A673 (cell line): ENCODE measurements at places on chromosomes 2 and 18.

DNA sequence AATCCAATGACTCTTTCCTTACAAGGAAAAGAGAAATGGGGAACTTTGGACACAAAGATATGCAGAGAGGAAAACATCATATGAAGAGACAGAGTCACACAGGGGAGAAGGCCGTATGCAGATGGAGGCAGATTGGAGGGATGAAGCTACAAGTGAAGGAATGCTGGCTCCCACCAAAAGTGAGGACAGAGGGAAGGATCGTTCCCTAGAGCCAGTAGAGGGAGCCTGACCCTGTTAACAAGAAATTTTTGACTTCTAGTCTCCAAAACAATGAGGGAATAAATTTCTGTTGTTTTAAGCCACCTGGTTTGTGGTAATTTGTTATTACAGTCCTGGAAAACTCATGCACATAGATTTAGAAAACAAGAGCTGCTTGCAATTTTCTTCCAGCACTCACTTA is 169.3 kb downstream of the PMAIP1 start:
- no peak for DNase-seq

GRCh38 chr18:25535495-25535894 is 183.5 kb upstream of the ZNF521 start:
- DNase-seq: no peak

DNA sequence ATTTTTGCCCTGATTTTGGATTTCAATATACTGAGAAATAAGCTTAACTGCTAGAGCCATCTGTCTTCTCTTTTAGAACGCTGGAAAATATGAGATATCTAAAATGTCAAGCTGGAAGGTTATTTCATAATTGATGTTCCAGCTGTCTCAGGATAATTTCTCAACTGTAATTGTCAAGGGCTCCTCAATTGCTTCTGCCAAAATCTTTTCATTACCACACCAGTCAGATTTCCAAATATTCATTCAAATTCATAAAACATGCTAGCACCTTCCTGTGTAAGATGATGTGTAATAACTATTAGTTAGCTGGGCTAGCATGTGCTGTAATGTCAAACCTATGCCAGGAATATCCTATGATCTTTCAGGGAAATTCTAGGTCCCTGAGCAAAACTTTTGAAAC is 88.1 kb downstream of the TNFRSF11A start:
- DNase-seq: no peak

DNA sequence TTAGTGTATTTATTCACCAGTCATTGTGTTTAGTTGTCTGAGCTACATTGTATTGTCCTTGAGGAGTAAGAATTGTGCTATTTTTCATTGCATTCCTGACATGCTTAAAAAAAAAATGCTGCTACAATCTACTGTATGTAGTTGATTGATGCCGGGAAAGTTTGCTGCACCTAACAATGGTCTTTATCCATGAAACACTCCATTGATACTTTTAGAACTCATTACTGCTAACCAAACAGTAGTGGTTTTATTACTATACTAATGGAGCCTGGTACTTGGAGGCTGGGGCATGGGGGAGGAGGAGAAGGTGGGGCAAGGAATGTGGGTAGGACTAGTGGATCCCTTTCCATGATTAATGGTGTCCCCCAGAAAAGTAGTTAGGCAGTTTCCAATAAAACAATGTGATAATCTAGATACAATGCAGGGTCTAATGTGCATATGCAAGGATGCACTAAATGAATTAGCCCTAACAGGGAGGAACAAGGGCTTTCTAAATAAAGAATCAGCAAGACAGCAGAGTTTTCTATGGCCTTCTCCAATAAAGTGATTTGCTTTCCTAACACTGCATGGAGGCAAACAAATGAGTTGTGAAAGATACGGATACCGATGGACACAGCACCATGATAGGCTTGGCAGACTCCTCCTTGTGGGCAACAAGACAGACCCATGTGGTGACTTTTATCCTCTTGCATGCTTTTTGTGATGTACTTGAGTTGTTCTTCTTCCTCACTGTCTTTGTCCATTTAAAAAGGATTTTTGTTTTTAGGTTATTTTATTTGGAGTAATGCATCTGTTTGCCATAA is 78.5 kb downstream of the FMNL2 start:
- DNase-seq: no peak

- DNase-seq: no peak
Measured at GRCh38 chr2:27856956-27857355, 33.2 kb downstream of the RBKS start.

- DNase-seq: no peak
Measured at GRCh38 chr2:240888130-240888889, 7.6 kb downstream of the MAB21L4 start.

- no peak for DNase-seq
Measured at GRCh38 chr2:58702302-58702885, 461.3 kb upstream of the FANCL start.

DNA sequence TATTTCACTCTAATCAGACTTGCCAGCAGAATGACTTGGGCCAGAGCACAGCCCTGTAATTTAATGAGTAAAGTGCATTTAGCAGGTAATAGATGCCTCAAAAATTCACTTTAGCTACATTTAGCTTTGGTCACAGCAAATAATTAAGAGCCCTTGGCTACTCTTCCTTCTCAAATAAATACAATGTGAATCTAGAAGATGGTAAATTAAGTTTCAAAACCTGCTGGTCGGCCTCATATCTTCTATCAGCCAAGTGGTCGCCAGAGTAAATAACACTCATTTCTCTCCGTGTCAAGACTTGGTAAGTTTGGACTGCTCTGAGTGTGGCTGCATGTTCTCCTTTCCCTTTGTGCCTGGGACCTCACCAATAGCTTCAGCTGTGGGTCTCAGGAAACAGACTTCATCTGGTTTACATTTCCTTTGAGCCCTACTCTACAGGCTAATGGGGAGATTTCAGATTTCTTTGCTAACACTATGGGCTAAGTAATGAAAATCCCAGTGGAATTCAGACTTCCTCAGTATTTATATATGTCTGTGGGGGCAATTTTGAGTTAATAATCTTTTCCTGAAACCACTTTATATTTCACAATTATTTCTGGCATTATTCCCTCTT is 375.8 kb downstream of the RBM43 start:
- peak; percentile 57 for DNase-seq

GRCh38 chr2:55616551-55617174 is 759 bp downstream of the PPP4R3B start:
- peak; percentile 51 for DNase-seq

- DNase-seq: peak; percentile 10
Measured at GRCh38 chr2:211068108-211068780, 511.8 kb downstream of the CPS1 start.

GRCh38 chr2:216546641-216547403 is 48.2 kb downstream of the RPL37A start:
- DNase-seq: peak; percentile 24

- no peak for DNase-seq
Measured at GRCh38 chr2:2484301-2484700, 153.2 kb upstream of the MYT1L start.

DNA sequence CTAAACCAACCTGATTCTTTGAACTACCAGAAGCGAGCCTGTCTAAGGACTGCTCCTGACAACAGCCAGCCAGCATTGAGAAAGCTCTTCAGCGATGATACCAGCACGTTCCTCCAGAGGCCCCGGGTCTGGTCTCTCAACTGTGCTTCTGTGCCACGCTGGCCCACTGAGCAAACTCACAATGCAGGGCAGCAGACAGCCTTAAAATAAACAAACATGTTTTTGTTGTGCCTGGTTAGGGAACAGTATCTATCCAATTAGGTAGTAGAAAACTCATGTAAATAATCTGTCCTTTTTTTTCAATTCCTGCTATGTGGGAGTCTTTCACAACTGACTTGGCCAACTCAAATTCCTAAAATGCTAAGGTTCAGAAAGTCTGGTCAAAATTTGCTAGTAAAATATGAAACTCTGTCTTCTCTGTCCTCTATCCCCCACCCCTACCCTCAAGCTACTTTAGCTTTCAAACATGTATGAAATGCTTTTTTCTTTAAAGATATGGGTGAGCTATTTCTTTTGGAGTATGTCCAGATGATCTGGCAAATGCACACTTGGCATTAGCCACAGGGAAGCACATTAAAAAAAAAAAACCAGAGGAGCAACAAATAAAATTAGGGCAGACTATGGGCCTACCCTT is 21.4 kb upstream of the EML4 start:
- DNase-seq: peak; percentile 34

- DNase-seq: no peak
Measured at GRCh38 chr2:201257381-201257955, 2.9 kb upstream of the CASP8 start.

DNA sequence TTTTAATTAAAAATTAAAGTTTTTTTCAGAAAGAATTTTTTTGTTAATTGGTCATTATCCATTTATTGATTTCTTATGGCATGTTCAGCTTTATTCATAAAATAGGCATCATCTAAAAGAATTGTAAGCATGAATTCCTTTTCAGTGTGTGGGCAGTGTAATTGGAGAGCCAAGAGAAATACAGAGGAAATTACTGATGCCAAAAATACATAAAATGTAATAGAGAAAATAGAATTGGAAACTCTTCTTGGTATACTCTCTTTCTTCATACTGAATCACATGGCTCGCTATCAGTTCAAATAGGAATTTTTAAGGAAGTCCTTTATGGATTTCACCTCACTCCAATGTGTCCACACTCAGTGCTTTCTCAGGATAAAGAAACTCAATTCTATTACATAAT is 663.6 kb upstream of the NRXN1 start:
- DNase-seq: no peak

- DNase-seq: no peak
Measured at GRCh38 chr18:5543036-5543680, 639 bp downstream of the EPB41L3 start.

GRCh38 chr2:58914733-58915505 is 673.8 kb upstream of the FANCL start:
- no peak for DNase-seq

DNA sequence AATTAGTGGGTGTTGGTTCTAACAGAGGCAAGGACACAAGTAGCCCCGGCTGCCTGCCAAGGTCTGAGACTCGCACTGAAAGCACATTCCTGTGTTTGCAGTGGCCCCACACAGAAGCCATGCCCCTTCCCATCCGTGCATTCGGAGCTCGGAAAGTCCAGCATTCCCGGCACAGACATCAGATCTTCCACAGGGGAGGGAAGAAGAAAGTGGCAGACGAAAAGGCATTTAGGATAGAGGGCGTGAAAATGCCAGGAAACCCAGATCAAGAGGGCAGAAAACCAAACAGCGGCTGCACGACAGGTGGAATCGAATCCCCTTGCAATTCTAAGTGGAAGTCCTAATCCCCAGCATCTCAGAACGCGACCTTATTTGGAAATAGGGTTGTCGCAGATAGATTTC is 105.5 kb upstream of the ASB18 start:
- DNase-seq: no peak

- DNase-seq: no peak
Measured at GRCh38 chr2:197952540-197953202, 148.3 kb downstream of the PLCL1 start.

DNA sequence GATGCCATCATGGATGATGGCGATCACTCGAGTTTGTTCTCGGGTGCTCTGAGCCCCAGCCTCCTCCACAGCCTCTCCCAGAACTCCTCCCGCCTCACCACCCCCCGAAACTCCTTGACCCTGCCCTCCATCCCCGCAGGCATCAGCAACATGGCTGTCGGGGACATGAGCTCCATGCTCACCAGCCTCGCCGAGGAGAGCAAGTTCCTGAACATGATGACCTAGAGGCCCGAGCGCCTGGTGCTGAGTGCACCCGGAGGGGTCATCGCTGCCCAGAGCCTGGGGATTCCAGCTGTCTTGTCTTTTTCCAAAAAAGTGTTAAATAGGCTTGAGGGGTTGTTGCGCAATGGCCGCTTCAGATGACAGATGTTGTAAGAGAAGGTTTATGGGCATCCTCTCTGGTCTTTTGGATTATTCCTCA is 254.8 kb downstream of the GLI2 start:
- no peak for DNase-seq

- peak; percentile 86 for DNase-seq
Measured at GRCh38 chr2:168247341-168248261, at the start of gene STK39. TSS of gene STK39 (minus strand) at chr2:168247595. CDS start at chr2:168247435, 160 bp downstream.

DNA sequence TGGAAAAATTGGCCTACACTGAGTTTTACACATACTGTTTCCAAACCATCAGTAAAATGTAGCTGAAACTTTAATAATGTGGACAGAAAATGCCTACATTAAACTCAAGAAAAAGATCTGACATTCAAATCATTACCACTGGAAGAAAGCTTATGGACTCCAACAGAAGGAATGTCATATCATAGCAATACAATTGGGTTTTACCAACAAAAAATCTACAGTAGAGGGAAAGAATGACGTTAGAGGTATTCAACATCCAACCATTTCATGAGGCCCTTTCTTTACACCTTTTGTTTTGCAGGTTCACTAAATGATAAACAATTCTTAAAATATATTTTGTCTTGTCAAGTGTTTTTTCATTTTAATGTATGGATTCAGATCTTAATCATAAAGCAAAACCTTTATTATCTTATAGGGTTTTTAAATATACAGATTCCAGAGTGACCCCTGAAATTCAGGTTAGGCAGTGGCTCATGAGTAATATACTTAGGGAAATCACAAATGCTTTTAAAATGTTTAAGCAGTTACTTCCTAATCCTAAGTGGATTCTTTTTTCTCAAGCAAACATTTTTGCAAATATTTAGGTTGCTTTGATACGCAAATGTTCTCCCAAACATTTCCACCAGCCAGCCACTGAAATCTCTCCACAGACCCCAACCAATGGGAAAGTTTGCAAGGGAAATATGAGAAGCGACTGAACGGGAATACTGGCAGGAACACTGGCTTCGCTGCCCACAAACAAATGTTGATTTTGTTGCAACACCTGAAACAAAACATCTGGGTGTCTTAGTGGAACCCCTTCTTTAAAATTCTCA is 168.7 kb downstream of the TCF4 start:
- DNase-seq: no peak

GRCh38 chr18:27959101-27959500 is 217.8 kb downstream of the CDH2 start:
- no peak for DNase-seq

GRCh38 chr2:48508461-48509124 is 21.4 kb upstream of the STON1 start:
- DNase-seq: no peak

- no peak for DNase-seq
Measured at GRCh38 chr2:134943540-134943939, 24.9 kb downstream of the CCNT2 start.

DNA sequence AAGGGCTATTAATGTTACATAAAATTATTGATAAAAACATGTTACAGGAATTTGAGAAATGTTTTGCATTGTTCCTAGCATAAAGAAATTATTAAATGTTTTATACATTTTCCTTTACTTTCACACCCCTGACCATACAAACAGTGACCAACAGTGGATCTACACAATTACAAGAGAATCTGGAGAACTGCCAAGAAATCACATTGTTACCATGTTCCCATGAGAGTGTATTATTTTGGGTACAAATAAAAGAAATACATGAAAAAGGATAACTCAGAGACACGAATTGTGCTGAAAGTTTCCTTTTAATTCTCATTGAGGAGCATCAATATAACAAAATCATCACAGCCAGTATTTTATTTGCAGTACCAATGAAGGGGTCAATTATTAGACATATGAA is 150.1 kb downstream of the WDPCP start:
- no peak for DNase-seq
